ENCODE measurements at places on chromosomes 4 and X. TPM values are rescaled to one million over a fixed set of nuclear protein-coding genes. Genes with fewer than 3 reads are reported as not detected.

- H3K4me3 ChIP-seq = no peak overlapping the region
- no peaks in the 10 kb centered on the region for H3K36me3 ChIP-seq
- no peaks in the 10 kb centered on the region for H3K4me1 ChIP-seq
- no peak overlapping the region for H3K27ac ChIP-seq
Measured at GRCh38 chr4:158543191-158543590, 21.5 kb downstream of the RXFP1 start.

DNA sequence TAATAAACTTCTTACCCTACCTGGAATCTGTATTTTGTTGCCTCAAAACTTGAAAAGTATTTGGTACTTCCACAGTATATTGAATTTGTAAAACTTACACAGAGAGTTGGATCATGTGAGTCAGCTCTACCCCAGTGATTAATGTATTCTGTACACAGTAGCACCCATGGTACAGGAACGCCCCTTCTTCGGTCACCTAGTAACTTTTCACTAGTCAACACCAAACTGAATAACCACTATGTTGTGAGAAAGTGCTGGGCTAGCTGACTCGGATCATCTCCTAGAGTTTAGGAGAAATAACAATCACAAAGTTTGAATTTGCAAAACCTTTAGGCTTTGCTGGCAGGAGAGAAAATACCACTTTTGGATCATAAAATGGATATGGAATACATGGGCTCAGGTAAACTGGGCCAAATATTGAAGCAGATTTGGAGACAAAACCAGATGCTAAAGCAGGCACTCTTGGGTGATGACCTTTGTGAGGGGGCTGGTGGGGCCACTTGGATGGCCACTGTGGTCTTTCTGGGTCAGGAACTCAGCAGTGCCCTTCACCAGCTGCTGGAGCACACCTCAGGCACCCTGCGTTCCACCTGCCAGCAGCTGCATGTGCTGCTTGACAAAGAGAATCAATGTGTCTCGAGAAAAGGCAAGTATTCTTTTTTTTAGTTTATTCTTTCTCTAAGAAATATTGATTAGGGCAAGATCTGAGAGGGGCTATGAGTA, at the start of gene DTHD1:
DTHD1 (plus strand) TSS at position 233 of the 723 bp plus-strand sequence; CDS start at position 376, 143 bp downstream.
- H3K36me3 ChIP-seq = no peaks in the 10 kb centered on the region
- DNase-seq = no peak
- no peak within 1 kb of the TSS for H3K4me3 ChIP-seq
- H3K27me3 ChIP-seq = no peaks in the 10 kb centered on the region

DNA sequence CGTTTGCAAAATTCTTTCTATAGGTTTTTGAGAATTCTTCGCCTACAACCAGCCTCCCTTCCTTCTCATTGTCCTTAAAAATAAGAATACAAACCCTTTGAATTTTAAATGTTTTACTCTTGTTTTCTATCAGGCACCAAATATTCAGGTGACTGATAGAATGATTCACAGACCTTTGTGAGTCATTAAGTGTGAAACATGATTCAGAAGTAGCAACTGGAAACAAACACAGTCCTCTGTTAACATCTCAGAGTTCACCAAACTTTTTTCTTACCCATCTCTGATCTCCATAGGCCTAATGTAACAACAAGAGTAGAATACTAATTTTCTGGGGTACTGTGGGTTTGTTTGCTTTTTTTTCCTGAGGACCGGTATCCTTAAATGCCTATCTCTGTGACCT, 63.4 kb upstream of the MAB21L2 start:
- no peaks in the 10 kb centered on the region for H3K27me3 ChIP-seq
- no peak overlapping the region for H3K27ac ChIP-seq
- no peak overlapping the region for H3K4me3 ChIP-seq
- H3K4me1 ChIP-seq = peaks cover 1% of the 10 kb centered on the region
- DNase-seq = no peak
- no peaks in the 10 kb centered on the region for H3K36me3 ChIP-seq

DNA sequence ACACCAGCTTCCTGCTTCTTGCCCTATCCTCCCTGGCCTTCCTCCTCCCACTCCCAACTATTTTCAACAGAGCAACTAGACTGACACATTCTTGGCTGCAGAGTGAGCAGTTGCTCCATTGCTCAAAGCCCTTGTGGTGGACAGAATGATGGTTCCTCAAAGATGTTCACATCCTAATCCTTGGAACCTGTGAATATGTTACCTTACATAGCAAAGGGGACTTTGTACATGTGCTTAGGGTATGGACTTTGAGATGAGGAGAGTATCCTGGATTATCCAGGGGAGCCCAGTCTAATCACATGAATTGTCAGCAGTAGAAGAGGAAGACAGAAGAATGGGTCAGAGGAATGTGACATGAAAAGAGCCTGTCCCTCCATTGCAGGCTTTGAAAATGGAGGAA, 24.9 kb upstream of the HOPX start:
- H3K4me3 ChIP-seq = no peak overlapping the region
- H3K27ac ChIP-seq = no peak overlapping the region
- peaks cover 5% of the 10 kb centered on the region for H3K27me3 ChIP-seq
- no peaks in the 10 kb centered on the region for H3K4me1 ChIP-seq
- DNase-seq = no peak
- H3K36me3 ChIP-seq = no peaks in the 10 kb centered on the region

The WDR17 gene
- 5.1 TPM for total RNA-seq

DNA sequence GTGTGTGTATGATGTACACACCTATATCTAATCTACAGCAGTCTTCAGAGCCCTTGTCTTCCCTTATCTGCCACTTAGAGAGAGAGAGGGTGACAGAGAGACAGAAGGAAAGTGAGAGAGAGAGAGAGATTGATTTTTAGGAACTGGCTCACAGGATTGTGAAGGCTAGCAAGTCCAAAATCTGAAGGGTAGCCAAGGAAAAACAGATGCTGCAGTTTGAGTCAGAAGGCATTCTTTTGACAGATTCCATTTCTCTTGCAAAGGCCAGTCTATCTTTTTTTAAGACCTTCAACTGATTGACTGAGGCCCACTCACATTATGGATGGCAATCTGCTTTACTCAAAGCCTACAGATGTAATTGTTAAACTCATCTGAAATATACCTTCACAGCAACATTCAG, 664.0 kb upstream of the IGFBP7 start:
- no peak overlapping the region for H3K27ac ChIP-seq
- no peak for DNase-seq
- no peaks in the 10 kb centered on the region for H3K4me1 ChIP-seq

DNA sequence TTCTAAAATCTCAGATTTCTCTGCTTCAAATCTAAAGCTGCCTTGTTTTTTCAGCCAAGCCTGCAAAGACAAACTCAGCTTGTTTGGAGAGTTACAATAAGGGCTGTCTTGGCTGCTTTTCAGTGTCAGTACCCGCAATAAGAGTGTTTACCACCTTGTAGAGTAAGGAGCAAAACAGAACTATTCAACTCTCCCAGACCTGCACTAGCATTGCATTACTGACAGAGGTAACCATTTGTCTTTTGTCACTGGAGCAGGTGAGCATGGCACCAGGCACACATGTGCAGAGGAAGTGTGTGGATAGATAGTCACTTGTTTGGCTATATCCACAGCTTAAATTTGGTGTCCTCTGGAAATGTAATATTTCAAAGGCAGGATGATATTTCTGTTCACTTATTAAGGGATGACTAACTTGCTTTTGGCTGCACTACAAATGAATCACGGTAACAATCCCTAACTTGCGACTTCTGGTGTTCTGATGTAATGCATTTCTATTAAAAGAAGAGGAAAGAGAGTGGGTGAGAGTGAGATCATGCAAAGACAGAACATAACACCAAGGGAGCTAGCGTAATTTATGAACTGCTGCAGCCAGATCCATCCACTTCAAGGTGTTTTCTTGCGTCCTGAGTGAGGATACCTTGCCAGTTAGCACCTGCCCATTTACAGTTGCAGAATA, 38.6 kb downstream of the PTCHD1 start:
- H3K27me3 ChIP-seq = no peaks in the 10 kb centered on the region
- H3K27ac ChIP-seq = no peak overlapping the region
- no peaks in the 10 kb centered on the region for H3K36me3 ChIP-seq
- no peak for DNase-seq
- H3K4me1 ChIP-seq = peaks cover 3% of the 10 kb centered on the region

DNA sequence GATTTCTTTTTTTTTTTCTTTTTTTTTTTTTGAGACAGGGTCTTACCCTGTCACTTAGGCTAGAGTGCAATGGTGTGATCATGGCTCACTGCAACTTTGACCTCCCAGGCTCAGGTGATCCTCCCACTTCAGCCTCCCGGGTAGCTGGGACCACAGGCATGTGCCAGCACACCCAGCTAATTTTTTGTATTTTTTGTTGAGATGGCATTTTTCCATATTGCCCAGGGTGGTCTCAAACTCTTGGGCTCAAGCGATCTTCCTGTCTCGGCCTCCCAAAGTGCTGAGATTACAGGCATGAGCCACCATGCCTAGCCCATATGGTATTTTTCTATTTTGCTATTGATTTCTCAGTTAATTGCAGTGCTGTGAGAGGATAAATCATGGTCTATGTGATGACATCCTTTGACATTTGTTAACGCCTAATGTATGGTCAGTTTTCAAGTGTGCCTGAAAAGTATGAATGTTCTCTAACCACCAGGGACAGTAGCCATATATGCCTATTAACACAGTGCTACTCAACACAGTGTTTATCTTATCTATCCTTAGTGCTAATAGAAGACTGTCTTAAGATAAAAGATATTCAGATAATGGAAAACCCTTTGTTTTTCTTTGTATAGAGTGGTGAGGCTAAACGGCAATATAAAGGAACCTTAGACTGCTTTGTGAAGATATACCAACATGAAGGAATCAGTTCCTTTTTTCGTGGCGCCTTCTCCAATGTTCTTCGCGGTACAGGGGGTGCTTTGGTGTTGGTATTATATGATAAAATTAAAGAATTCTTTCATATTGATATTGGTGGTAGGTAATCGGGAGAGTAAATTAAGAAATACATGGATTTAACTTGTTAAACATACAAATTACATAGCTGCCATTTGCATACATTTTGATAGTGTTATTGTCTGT, 9.1 kb upstream of the HSPA4L start:
- H3K36me3 ChIP-seq = no peaks in the 10 kb centered on the region
- H3K27me3 ChIP-seq = no peaks in the 10 kb centered on the region
- no peak overlapping the region for H3K4me3 ChIP-seq
- H3K4me1 ChIP-seq = peaks cover 15% of the 10 kb centered on the region
- H3K27ac ChIP-seq = no peak overlapping the region

- H3K36me3 ChIP-seq = peaks cover 10% of the 10 kb centered on the region
- DNase-seq = no peak
- peak within 1 kb of the TSS; percentile 92 for H3K4me3 ChIP-seq
- peak within 1 kb of the TSS; percentile 99 for H3K27ac ChIP-seq
- H3K4me1 ChIP-seq = peaks cover 13% of the 10 kb centered on the region
Measured at GRCh38 chrX:54807524-54808108, at the start of gene MAGED2. MAGED2 (plus strand) TSS chrX:54807745; CDS start chrX:54809332, 1,587 bp downstream.

The RHOXF2 gene
- not detected for total RNA-seq

The XAGE1A gene
- not detected for total RNA-seq

DNA sequence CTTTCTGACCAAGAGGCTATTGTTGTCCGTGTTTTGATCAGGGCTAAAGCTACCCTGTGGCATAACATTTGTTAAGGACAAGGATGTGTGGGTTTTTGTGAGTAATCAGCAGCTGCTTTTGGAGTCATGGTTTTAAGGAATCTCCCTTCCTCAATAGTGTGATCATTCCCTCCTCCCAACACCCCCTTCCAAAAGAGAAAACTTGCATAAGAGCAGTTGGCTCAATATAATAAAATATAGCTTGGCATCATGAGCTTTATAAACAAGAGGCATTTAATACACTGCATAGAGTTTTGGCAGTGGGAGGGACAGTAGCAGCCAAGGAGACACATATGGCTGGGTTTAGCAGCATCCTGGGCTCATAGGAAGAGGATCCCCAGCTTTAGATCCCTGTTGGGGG, 84.7 kb downstream of the NHS start:
- no peak overlapping the region for H3K4me3 ChIP-seq
- no peak for DNase-seq
- no peaks in the 10 kb centered on the region for H3K27me3 ChIP-seq
- H3K4me1 ChIP-seq = peaks cover 27% of the 10 kb centered on the region
- H3K36me3 ChIP-seq = no peaks in the 10 kb centered on the region

The TXK gene
- total RNA-seq = 3.0 TPM

DNA sequence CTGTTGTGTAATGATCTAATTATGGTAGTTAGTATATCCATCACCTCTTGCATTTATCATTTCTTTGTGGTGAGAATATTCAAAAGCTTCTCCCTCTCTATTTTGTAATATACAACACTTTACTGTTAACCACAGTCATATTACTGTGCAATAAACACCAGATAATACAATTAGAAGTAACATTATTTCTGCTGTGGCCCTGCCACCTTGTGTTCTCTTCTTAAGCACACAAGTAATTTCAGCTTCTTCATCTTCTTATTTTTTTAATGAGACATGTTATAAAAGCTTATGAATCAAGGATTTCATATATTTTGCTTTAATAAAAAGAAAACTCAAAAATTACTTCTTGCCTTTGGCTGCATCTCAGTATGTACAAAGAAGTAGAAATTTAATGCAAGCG, 675.2 kb upstream of the INTU start:
- no peak overlapping the region for H3K27ac ChIP-seq
- H3K27me3 ChIP-seq = no peaks in the 10 kb centered on the region
- no peaks in the 10 kb centered on the region for H3K36me3 ChIP-seq
- DNase-seq = no peak
- H3K4me3 ChIP-seq = no peak overlapping the region
- H3K4me1 ChIP-seq = no peaks in the 10 kb centered on the region

DNA sequence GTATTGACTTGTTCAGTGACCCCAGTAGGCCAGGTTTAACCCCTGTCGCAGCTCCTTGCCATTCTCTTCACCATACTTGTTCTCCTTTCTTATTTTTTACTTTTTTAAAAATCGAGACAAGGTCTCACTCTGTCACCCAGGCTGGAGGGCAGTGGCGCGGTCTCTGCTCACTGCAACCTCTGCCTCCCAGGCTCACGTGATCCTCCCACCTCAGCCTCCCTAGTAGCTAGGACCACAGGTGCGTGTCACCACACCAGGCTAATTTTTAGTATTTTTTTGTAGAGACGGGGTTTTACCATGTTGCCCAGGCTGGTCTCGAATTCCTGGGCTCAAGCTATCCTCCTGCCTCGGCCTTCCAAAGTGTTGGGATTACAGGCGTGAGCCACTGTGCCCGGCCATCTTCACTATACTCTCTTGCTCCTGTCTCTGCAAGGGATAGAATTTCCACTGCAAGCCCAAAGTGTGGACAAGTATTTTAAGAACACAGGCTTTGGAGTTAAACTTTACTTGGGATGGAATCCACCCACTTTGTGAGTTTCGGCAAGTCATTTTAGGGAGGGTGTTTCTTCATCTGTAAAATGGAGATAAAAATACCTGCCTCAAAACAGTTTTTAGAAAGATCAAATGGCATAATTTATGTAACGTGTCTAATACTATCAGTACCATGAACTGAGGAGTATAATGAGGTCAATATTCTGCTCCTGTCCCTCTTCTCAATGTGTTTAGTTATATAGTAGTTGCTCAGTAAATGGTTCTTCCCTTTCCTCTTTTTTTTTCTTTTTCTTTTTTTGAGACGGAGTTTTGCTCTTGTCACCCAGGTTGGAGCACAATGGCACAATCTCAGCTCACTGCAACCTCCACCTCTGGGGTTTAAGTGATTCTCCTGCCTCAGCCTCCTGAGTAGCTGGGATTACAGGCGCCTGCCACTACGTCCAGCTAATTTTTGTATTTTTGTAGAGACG, 973 bp downstream of the YIPF6 start:
- H3K27me3 ChIP-seq = peaks cover under 1% of the 10 kb centered on the region
- H3K36me3 ChIP-seq = peaks cover 5% of the 10 kb centered on the region

Data from progenitor cell of endocrine pancreas (in vitro differentiated cells).